NCI-H2107 (cell line): ENCODE measurements at places on chromosomes 16 and 17.

DNA sequence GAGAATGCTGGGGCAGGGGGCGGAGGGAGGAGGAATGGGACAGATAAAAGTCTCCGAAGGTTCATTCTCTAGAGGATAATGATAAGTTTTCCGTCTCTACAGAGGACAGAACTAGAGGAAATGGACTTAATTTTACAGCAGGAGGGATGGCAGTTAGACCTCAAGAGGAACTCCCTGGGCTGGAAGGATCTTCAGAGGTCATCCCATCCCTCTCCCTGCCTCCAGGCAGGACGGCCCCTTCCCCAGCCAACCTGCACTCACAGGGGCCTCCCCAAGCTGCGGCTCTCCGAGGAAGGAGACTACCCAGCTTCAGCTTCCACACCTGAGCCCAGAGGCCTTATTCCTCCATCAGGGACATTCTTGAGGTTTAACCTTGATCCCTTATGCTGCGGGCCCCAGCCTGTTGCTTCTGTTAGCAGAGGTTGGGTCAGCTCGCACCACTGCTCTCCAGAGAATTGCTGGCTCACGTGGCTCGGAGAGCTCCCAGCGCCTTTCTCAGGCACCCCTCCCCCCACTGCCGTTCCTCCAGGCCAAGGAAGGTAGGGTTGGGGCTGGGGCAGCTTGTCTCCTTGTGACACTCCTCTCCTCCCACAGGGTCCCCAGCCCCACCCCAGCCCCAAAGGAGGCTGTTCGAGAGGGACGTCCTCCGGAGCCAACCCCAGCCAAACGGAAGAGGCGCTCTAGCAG, 8.5 kb downstream of the ELOB start:
- no peak for DNase-seq

GRCh38 chr16:59210955-59211541, 476.9 kb upstream of the GOT2 start:
- DNase-seq = no peak

DNA sequence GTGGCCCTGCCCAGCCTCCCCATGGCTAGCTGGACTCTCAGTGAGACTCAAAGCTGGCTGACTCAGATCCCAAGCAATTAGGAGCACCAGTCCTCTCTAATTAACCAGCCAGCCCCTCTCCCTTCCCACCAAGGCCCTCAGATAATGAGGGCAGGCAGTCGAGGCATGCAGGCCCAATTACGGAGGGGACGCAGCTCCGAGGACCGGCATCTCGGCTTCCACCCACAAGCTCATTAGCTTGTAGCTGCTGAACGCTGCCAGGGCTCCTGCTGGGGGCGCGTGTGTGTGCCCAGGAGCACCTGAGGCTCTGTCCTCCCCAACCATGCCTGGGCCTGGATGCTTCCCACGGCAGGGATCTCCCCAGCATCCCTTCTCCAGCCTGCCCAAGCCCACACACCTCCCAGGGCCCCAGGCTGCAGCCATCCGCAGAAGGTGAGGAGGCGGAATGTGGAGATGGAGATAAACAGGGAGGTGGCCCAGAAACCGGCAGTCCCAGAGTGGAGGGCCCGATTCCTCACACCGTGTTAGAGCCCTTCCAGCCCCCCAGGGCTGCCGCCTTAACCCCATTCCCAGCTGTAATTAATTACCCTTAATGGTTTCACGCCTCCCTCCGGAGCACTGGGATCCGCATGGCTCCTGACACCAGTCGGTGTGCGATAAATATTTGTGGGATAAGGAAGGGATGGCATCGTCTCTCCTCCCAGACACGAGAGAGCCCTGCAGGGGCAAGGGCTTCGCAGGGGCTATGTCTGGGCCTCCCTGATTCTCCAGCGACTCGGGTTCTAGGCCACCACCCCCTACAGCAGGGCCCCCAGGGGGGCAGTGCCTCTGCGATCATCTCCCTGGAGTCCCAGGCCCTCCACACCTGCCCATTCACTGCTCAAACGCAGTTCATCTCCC, 42.2 kb downstream of the RPH3AL start:
- DNase-seq = no peak

- no peak for DNase-seq
Measured at GRCh38 chr17:15261258-15261801, 3.8 kb downstream of the PMP22 start.

GRCh38 chr17:80441598-80442322, 26.8 kb downstream of the ENDOV start:
- DNase-seq = no peak

DNA sequence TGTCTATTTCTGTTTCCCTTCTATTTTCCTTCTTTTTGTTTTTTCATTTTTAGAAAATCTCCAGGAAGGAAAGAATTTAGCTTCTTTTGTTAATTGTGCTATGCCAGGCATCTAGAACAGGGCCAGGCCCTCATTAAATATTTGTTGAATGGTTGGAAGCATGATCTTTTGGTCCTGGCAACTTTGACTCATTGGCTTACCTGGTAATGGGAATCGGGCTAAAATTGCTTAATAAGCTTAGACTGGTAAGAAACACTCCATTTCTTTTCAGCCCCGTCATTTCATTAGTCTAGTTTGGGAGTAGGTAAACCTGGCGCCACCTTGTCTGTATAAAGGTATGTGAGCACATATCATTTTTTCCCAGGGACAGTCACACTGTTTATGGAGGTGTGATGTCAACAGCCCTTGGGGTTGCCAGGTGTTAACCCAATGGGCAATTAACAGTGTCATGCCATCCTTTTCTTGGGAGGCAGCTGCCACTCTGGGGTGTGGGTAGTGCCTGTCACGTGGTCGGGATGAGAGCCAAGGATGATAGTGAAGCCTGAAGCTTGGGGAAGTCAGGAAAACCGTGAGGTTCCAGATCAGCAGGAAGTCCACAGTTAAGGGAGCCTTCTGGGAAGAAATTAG, 9.5 kb upstream of the NDEL1 start:
- DNase-seq = no peak

DNA sequence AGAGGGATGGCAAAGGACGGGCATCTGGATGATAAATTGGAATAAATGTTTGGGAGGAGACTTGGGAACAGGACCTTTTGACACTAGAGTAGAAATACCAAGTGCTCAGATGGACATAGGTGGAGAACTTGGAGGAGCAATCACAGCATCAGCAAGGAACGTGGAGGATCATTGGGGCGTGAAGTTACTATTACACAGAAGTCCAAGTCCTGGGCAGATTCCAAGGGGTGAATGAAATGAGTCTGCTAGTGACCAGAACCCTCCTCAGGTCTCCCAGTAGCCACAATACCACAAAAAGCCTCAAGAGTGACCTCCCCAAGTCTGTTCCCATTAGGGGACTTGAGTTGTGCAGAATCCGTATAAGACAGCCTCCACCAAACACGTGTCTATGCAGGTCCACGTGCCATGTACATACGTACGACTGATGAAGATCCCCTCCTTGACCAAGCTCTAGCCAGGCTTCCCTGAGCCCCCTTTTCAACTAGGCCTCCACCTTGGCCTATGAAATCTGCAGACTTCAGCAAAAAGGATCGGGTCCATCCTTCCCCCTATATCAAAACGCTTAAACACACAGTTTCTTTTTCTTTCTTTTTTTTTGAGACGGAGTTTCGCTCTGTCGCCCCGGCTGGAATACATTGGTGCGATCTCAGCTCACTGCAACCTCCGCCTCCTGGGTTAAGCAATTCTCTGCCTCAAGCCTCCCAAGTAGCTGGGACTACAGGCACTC, 2.2 kb downstream of the C17orf67 start:
- no peak for DNase-seq

DNA sequence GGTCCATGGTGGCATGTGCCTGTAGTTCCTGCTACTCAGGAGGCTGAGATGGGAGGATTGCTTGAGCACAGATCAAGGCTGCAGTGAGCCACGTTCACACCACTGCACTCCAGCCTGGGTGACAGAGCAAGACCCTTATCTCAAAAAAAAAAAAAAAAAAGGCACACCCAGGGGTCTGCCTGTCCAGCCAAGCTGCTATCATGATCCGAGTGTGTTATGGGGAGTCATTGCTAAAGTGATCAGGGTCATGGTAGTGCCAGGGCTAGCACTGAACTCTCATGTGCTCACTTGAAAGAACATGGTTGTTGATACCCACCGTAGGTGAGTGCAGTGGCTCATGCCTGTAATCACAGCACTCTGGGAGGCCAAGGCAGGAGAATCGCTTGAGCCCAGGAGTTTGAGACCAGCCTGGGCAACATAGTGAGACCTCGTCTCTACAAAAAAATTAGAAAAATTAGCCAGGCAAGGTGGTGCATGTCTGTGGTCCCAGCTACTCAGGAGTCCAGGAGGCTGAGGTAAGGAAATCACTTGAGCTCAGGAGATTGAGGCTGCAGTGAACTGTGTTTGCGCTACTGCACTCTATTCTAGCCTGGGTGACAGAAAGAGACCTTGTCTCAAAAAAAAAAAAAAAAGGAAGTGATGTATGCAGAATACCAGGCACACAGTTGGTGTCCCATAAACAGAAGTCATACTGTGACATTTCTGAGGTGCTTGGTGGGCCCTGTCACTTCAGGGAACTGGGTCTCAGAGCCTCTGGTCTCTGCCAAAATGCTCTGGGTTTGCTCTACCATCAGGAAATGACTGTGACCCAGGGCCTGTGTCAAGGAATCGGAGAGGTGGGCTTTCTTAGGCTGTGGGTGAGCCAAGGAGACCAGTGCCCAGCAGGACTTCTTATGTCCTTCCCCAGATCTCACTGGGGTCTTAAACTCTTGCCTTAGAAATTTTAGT, 2.2 kb downstream of the PRM1 start:
- no peak for DNase-seq

DNA sequence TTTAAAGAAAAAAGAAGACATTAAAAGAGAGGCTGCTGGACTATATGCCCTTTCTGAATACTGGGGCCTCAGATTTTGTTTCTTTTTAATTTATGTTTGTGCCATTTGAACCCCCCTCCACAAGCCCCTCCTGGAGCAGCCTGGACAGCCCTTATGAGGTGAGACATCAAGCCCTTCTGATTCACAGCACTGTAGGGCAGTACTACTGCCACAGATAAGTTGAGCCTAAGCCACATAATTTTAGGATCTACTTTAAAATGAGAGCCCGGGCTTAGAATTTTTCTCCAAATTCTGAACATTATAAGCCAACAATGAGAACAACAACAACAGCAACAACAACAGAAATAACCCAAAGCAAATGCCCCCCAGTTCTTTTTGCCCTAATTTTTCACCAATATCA, 256.9 kb upstream of the SALL1 start:
- DNase-seq = no peak

- DNase-seq = no peak
Measured at GRCh38 chr17:36095992-36096391, 6.0 kb upstream of the CCL3 start.

DNA sequence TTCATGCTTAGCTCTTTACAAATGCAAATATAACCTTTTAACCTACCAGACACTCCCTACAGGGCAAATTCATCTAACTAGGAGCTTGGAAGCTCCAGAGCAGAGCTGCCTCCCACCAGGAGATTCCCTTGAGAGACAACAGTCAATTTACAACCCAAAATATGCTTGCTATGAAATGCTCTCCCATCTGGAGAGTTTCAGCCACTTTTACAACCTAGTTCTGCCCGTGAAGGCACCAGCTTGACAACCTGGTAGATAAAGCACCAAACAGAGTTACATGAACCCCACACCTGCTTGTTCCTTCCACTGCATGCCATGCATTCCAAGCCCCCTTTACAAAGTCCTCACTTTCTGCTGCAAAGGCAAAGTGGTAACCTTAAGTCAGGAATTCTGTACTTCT, 215.3 kb upstream of the KIF2B start:
- DNase-seq = no peak

- no peak for DNase-seq
Measured at GRCh38 chr16:9602189-9602588, 510.7 kb downstream of the HAPSTR1 start.

- DNase-seq = no peak
Measured at GRCh38 chr16:3655030-3655395, 522 bp downstream of the DNASE1 start.

- peak; percentile 23 for DNase-seq
Measured at GRCh38 chr16:53892155-53892554, 188.2 kb downstream of the FTO start.

DNA sequence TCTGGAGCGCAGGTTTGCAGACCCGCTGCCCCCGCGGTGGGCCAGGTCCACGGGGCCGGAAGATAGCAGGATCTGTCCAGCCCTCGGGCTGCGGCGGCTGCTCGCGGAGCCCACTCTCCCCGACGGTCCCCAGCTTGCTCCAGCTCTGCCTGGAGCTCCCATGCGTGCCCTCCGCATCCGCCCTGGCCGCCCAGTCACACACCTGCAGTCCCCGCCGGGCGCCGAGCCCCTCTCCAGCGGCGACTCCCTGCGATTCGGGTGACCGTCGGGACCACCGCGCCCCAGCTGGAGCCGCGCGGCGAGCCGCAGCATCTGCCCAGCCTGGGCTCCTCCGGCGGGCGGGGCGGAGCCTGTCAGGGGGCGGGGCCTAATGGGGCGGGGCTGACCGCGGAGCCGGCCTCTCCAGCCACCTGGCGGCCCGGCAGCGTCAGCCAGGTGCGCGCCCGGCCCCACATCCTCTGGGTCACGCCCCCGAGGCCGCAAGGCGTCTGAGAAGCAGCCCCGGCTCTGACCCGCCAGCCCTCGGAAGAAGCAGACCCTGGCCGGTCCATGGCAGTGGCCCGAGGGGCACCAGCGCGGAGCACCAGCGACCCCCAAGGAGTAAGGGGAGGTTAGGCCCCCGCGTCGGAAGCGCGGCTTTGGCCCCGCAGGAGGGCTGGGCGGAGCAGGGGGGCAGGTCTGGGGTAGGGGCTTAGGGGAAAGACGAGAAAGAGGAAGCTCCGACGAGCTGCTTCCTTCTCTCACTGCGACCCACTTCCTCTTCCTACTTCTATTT, at the start of gene PIK3R5:
PIK3R5 (minus strand) TSS at position 314 of the 775 bp plus-strand sequence. CDS start 54,213 bp downstream, outside the sequence.
- DNase-seq = no peak

GRCh38 chr17:17849147-17849820, 12.5 kb upstream of the SREBF1 start:
- DNase-seq = peak; percentile 49

DNA sequence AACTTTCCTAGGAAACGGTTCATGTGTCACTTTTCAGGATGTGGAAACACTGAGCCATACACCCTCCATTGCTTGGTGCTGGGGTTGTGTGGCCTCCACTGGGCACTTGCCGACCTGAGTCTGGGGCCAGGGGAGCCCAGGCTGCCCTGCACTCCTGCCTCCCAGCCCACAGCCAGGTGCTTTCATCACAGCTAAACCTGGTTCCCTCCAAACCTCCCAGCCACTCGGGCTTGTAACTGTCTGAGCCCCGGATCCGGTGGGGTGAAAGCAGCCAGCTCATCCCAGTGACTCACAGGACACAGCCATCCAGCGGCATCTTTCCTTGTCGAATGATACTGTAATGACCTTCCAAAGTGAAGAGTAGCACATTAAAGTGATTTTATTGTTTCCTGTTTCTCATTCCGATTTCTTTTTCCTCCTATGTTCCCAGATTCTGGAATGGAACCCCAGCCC, 19.8 kb downstream of the CARHSP1 start:
- no peak for DNase-seq

- no peak for DNase-seq
Measured at GRCh38 chr17:68325961-68326360, 34.7 kb downstream of the ARSG start.

DNA sequence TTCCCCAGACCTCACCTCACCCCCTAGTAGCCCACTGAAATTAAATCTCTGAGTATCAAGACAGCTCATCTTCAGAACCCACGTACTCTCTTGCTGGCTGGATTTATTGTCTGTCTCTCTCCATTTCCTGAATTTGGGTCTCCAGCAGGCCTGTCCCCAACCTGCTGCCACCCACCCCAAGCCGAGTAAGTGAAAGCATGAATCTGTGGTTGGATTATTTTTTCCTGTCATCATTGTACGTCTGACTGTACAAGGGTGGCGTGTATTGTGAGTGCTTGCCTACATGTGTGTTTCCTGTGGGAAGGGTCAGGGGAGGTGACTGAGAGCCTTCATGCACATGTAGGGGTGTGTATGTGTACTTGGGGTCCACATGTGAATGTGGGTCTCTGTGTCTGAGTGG, 5.4 kb downstream of the TNP2 start:
- no peak for DNase-seq
